Brain (organoid and tissue), 16 donors: ENCODE measurements at places on chromosomes 16 and 17.

GRCh38 chr17:39244016-39244599 is 18.4 kb upstream of the STAC2 start:
- no peak for DNase-seq

GRCh38 chr16:17063201-17064139 is 407.3 kb downstream of the XYLT1 start:
- no peak for DNase-seq

DNA sequence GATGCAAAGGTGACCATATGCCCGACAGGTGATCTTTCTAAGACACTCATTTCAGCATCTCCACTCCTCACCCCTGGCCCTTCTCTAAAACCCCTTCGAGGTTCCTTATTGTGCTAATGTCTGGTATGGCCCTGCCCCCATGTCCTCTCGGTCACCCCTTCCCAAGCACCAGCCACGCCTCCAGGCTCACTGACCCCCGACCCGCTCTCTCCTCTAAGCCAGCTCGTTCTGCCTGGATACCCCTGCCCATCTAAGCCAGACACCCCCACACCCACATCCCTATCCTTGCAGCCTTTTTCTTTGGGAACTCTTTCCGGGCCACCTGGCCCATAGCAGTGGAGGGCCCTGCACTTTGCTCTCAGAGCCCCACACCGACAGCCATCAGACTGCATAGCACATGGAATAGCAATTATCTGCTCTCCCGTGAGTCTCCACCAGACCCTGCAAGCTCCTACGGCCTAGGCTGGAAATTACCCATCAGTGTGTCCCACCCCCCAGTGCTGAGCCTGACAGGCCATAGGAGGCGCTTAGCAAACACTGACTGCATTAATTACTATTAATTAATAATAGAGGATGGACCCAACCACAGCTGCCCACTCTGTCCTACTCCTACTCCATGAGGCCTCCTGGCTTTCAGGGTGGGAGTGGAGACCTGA is 176.7 kb downstream of the TMEM132E start:
- no peak for DNase-seq

DNA sequence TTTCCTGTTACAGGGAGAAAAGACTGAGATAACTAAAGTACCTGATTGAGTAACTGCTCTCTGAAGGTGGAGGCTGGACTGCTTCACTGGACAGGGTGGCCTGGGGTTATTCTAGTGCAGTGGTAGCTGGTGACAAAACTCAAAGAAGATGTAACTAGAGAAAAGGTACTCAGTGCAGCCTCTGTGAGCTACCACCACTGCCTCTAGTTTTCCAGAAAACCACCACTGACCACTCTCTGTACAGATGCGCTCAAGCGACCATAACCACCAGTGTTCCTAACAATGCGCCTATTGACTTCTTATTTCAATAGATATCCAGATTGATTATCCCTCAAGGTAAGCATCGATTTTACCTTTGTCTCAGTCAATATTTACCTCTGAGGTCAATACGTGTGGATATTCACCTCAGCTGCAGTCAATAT is 492.2 kb downstream of the WWOX start:
- DNase-seq, result no peak

DNA sequence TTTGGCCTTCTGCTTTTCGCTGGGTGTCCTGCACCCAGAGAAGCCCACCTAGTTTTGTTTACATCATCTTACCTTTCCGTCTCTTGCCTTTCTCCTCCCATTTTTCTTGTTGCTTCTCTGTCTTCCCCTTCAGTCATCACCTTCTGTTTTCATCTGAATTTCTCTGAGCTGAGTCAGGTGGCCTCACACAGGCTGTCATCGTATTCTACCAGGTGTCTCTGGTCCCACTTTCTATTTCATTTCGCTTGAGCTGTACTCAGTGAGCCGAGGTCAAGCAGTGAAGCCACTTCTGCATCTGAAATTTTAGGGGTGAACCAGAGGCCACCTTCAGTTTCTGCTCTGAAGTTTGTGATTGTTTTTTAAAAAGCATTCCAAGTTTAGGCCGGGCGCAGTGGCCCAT is 9.7 kb downstream of the CRAMP1 start:
- DNase-seq, result no peak

- DNase-seq, result no peak
Observed at GRCh38 chr17:39200070-39200879, at the start of gene RPL19. RPL19 (plus strand) TSS chr17:39200283; CDS start chr17:39200345, 62 bp downstream.

DNA sequence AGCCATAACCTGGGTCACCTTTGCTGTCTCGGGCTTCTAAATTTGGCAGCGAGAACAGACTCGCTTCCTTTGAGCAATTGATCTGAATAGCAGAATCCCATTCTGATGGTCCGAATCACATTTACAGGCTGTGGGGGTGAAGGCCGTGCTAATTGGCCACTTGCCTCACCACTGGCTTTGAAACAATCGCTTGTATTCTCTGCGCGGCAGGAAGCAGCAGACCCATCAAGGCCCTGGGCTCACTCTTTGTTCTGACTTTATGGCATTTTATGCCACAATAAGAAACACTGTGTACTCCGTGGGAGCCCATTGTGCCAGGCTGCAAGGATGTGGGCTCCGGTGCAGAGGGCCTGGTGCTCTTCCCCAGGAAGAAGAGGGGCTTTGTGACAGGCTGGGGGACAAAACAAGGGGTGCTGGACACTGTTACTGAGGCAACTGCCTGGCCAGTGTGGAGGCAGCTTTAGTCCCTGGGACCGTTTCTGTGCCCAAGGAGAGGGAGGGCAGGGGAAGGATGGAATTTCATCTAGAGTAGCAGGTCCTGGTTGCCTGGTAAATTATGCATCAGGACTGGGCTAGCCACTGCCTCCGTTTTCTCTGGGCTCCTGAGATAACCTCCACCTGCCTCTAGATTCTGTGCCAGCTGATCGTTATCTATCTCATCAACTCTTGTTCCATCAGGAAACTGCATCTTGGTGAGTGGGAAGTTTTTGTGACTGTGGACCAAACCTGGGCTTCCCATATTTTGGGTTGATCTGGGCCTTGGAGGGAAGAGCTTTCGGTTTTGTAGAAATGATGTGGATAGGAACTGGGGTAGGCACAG is 78.5 kb downstream of the MRC2 start:
- peak; percentile 83 for DNase-seq

GRCh38 chr16:78402833-78403232 is 303.4 kb downstream of the WWOX start:
- DNase-seq, result no peak

- no peak for DNase-seq
Observed at GRCh38 chr16:1916640-1916990, 1.6 kb downstream of the HS3ST6 start.

GRCh38 chr16:48503779-48504178 is 106.2 kb downstream of the N4BP1 start:
- DNase-seq, result peak; percentile 28

DNA sequence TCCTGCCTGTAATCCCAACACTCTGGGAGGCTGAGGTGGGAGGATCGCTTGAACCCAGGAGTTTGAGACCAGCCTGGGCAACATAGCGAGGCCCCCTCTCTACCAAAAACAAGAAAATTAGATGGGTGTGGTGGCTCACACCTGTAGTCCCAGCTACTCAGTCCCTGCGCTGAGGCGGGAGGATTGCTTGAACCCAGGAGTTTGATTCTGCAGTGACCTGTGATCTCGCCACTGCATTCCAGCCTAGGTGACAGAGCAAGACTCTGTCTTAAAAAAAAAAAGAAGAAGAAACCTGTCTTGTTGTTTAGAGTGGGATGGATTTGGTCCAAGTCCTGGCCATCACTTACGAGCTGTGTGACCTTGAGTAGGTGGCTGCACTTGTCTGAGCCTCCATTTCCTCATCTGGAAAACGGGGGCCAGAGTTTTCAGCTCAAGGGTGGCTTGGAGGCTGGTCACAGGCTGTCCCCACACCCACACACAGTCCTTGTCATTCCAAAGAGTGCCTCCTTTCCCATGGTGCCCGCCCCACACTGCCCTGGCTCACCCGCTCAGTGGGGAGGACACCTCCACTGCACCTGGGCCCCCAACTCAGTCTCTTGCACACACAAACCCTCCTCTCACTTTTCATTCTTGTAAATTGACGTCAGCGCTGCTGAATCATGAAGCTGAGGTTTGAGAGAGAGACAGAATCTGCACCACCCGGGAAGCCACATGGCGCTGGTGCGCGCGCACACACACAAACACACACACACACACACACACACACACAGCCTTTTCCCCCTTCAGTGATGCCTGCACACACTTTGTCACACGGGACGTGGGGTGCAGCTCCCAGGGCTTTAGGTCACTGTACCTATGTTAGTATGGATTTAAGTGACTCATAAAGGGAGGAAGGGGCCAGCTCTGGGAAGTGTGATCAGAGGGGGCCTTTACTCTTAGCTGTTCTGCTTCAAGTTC is 4.2 kb downstream of the SOCS1 start:
- no peak for DNase-seq

- DNase-seq, result peak; percentile 7
Observed at GRCh38 chr16:63005356-63005755, 969.1 kb upstream of the CDH8 start.

DNA sequence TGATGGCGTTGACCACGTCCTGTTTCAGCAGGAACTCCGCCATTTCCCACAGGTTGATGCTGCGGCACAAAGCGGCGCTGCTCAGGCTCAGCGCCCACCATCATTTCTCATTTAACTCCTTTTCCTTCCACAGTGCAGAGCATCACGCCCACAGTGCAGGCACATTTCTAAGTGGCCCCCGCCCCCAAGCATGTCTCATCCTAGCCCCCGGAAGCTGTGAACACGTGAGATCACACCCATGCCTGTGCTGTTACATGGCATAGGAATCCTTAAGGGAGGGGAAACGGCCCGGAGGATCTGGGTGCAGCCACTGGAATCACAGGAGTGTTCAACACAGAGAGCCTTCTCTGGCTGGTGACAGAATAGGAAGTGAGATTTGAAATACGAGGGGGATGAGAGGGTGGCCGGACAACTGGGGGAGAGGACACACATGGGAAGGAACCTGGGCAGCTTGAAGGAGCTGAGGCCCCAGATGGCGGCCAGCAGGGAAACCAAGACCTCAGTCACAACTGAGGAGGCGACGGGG is 4.7 kb downstream of the NAGPA start:
- DNase-seq, result no peak

- DNase-seq, result no peak
Observed at GRCh38 chr16:82761858-82762257, 135.1 kb downstream of the CDH13 start.

DNA sequence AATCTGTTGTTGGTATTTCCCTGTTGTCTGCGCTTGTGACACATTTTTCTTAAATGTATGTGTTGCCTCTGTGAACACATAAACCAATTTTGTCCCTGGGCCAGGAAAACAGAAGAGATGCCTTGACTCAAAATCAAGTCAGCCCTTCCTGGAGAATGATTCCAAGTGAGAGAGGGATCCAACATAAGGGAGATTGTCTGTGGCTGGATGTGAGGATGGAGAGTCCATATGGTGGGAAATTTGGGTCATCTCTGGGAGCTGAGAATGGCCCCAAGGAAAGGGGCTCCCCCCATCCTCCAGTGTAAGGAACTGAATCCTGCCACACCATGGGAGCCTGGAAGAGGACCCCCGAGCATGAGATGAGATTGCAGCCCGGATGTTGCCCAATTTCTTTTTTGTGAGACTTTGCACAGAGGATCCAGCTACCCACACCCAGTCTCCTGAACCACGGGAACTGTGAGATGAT is 13.5 kb downstream of the CRYM start:
- DNase-seq, result peak; percentile 98

GRCh38 chr16:2513405-2514332 is at the start of gene ATP6V0C:
ATP6V0C (plus strand) TSS chr16:2513952; CDS start chr16:2514104, 152 bp downstream.
- peak; percentile 91 for DNase-seq

DNA sequence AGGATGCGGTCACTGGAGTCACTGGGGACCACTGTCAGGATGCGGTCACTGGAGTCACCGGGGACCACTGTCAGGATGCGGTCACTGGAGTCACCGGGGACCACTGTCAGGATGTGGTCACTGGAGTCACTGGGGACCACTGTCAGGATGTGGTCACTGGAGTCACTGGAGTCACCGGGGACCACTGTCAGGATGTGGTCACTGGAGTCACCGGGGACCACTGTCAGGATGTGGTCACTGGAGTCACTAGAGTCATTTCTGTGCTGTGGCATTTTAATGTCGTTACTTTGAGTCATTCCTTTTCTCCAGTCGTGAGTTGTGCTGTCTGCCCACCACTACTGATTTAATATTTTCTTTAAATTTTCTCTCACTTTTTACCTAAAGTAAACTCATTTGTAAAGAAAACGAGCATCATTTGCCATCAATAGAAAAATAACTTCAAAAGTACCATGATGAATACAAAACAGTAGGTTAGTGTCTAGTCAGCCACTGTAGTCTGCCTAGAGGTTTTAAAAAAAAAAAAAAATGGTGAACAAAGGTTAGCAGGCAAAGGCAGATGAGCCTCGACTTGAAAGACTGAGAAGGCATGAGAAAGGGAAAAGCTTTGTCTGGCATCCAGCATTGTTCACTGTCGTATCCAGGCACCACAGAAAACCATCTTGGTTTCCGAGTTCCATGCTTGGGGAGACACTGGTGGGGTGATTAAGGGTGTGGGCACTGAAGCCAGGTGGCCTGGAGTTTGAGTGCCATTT is 346.6 kb downstream of the SNX29 start:
- no peak for DNase-seq

- no peak for DNase-seq
Observed at GRCh38 chr17:34714475-34715410, 135.4 kb downstream of the TMEM132E start.

- no peak for DNase-seq
Observed at GRCh38 chr16:3652373-3653195, 1.9 kb upstream of the DNASE1 start.
